ENCODE measurements at places on chromosomes 12 and 14.

- peak; percentile 74 for DNase-seq
- H3K36me3 ChIP-seq: no peaks in the 10 kb centered on the region
- peak within 1 kb of the TSS; percentile 32 for H3K4me3 ChIP-seq
- H3K4me1 ChIP-seq: no peaks in the 10 kb centered on the region
- no peaks in the 10 kb centered on the region for H3K27me3 ChIP-seq
- H3K27ac ChIP-seq: no peak within 1 kb of the TSS
These were observed at the start of gene SLC8A3 for GRCh38 chr14:70188659-70189455. SLC8A3 (minus strand) TSS chr14:70188951; CDS start chr14:70168422, 20,529 bp downstream.

- no peaks in the 10 kb centered on the region for H3K27me3 ChIP-seq
- H3K4me3 ChIP-seq: no peak overlapping the region
- H3K27ac ChIP-seq: no peak overlapping the region
- DNase-seq: no peak
- no peaks in the 10 kb centered on the region for H3K36me3 ChIP-seq
These were observed 8.7 kb downstream of the OR11H4 start for GRCh38 chr14:20247646-20248246.

- H3K4me1 ChIP-seq: no peaks in the 10 kb centered on the region
- no peaks in the 10 kb centered on the region for H3K27me3 ChIP-seq
- H3K36me3 ChIP-seq: no peaks in the 10 kb centered on the region
- H3K27ac ChIP-seq: no peak overlapping the region
- no peak overlapping the region for H3K4me3 ChIP-seq
- DNase-seq: no peak
These were observed 23.1 kb upstream of the DCP1B start for GRCh38 chr12:2027351-2027750.

- H3K27me3 ChIP-seq: no peaks in the 10 kb centered on the region
- no peaks in the 10 kb centered on the region for H3K4me1 ChIP-seq
- no peak overlapping the region for H3K4me3 ChIP-seq
- no peak for DNase-seq
These were observed 3.1 kb downstream of the GPR33 start for GRCh38 chr14:31484754-31485153.

DNA sequence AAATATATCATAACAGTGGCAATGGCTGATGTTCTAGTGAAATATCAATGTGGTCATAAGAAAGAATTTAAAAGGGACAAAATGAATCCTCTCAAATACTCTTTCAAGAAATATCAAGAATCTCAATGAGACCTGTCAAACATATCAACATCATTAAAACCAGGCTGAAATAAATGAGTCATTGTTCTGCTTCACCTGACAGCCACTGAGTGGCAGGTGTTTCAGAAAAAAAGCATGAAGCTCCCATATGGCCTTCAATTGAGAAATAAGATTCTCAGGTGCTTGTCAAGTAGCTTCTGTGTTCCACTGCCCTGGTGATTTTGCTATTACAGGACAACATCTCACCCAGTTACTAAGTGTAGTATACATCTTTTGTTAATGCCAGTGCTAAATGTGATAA, 21.5 kb downstream of the ANAPC5 start:
- no peak overlapping the region for H3K4me3 ChIP-seq
- no peaks in the 10 kb centered on the region for H3K4me1 ChIP-seq
- no peaks in the 10 kb centered on the region for H3K27me3 ChIP-seq
- peaks cover 9% of the 10 kb centered on the region for H3K36me3 ChIP-seq
- no peak overlapping the region for H3K27ac ChIP-seq

DNA sequence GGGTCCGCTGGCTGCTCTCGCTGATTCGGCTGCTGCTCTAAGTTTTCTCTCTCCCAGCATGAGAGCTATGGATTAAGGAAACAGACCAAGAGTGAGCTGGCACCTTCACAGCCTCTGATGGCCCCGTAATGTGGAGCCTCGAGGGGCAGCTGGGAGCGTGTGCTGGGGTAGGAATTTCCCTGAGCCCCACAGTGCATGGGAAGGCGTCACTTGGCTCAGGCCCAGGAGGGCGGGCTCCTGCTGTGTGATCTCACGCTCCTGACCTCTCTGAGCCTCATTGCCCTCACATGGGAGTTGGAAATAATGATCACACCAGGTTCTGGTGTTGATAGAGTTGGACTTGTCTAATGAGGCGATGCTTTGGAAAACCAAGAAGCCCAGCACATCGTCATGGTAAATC, 238.6 kb upstream of the CRY1 start:
- H3K4me3 ChIP-seq: no peak overlapping the region
- H3K4me1 ChIP-seq: no peaks in the 10 kb centered on the region
- H3K27me3 ChIP-seq: no peaks in the 10 kb centered on the region
- H3K36me3 ChIP-seq: no peaks in the 10 kb centered on the region

GRCh38 chr14:57464008-57464730, 29.5 kb downstream of the CCDC198 start:
- no peaks in the 10 kb centered on the region for H3K4me1 ChIP-seq
- H3K4me3 ChIP-seq: no peak overlapping the region
- H3K36me3 ChIP-seq: no peaks in the 10 kb centered on the region
- no peaks in the 10 kb centered on the region for H3K27me3 ChIP-seq
- no peak for DNase-seq
- no peak overlapping the region for H3K27ac ChIP-seq

- H3K4me3 ChIP-seq: no peak overlapping the region
- H3K27ac ChIP-seq: peak overlapping the region; percentile 80
- H3K4me1 ChIP-seq: no peaks in the 10 kb centered on the region
- DNase-seq: peak; percentile 64
- no peaks in the 10 kb centered on the region for H3K36me3 ChIP-seq
These were observed 13.0 kb downstream of the PLEKHG6 start for GRCh38 chr12:6323340-6323994.

GRCh38 chr12:19527866-19528265, 88.6 kb downstream of the AEBP2 start:
- no peak for DNase-seq
- H3K27me3 ChIP-seq: no peaks in the 10 kb centered on the region
- peaks cover 6% of the 10 kb centered on the region for H3K4me1 ChIP-seq
- H3K4me3 ChIP-seq: no peak overlapping the region
- H3K27ac ChIP-seq: no peak overlapping the region

- H3K27ac ChIP-seq: no peak overlapping the region
- peaks cover 3% of the 10 kb centered on the region for H3K4me1 ChIP-seq
- no peak for DNase-seq
- no peak overlapping the region for H3K4me3 ChIP-seq
These were observed 2.9 kb upstream of the CMAS start for GRCh38 chr12:22042976-22043669.

- H3K36me3 ChIP-seq: no peaks in the 10 kb centered on the region
- peak overlapping the region; percentile 6 for H3K4me3 ChIP-seq
- no peak overlapping the region for H3K27ac ChIP-seq
These were observed 54.7 kb upstream of the EIF5 start for GRCh38 chr14:103279142-103280025.

DNA sequence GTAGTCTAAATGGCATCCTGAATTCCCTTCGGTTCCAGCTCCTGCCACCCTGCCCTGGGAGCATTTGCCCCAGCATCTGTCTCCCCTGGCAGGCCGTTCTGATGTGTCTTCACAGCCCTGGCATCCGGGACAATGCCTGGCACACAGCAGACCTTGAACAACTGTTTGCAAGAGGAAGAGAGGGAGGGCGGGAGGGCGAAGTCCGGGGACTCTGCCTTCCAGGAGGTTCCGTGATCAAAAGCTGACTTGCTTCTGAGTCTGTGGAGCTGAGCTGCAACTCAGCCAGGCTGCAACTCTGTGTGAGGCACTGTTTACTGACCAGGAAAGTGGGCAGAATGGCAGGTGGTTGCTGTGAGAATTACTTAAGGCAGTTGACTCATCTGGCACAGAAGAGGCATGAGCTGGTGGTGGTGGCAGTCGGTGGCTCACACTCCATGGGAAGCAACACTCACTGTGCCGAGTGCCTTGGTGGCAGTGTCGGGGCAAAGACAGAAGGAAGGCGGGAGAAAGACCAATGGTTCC, 61.1 kb upstream of the DLK1 start:
- DNase-seq: no peak
- H3K27ac ChIP-seq: no peak overlapping the region
- H3K4me1 ChIP-seq: no peaks in the 10 kb centered on the region
- no peaks in the 10 kb centered on the region for H3K36me3 ChIP-seq

- no peaks in the 10 kb centered on the region for H3K27me3 ChIP-seq
- H3K27ac ChIP-seq: no peak within 1 kb of the TSS
- H3K4me1 ChIP-seq: no peaks in the 10 kb centered on the region
- H3K36me3 ChIP-seq: no peaks in the 10 kb centered on the region
- no peak for DNase-seq
These were observed at the start of gene PLD4 for GRCh38 chr14:104924421-104925213. PLD4 (plus strand) TSS chr14:104924879; CDS start chr14:104927141, 2,262 bp downstream.

DNA sequence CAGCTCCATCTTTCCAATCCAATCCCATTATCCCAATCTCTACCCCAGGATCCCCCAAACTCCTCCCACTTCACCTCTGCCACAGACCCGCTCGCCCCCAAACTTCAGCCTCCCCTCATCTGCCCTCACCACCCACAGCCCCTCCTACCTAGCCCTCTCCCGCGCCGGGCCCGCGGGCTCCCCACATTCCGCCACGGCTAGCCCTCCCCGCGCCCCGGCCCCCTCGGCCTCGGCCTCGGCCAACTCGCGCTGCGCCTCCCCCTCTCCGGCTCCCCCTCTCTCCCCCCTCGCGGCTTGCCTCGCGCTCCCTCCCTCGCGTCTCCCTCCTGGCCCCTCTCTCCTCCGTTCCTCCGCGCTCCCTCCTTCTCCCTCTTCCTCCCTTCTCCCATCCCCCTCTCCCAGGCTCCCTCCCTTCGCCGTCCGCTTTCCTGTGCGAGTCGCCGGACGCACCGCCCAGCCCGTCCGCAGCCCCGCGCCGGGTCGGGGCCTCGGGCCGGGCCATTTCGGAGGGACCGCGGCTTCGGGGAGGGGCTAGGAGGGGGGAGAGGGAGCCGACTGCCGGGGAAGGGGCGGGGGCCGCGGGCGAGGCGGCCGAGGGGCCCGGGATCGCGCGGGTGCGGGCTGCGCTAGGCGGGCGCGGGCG, at the start of gene ATN1:
Gene ATN1 (plus strand): TSS at position 581 of the 643 bp plus-strand sequence. CDS start 6,043 bp downstream, outside the sequence.
- H3K27me3 ChIP-seq: no peaks in the 10 kb centered on the region
- peak; percentile 93 for DNase-seq
- no peaks in the 10 kb centered on the region for H3K4me1 ChIP-seq

- no peak overlapping the region for H3K4me3 ChIP-seq
- H3K27me3 ChIP-seq: no peaks in the 10 kb centered on the region
- no peak for DNase-seq
- no peaks in the 10 kb centered on the region for H3K4me1 ChIP-seq
These were observed 144.5 kb downstream of the EPS8 start for GRCh38 chr12:15644700-15645099.

- no peaks in the 10 kb centered on the region for H3K27me3 ChIP-seq
- H3K4me3 ChIP-seq: no peak overlapping the region
- H3K36me3 ChIP-seq: no peaks in the 10 kb centered on the region
These were observed 217.4 kb upstream of the DIO2 start for GRCh38 chr14:80428671-80429070.

All from aorta (tissue), 5 donors.